AG04450 (cell line): ENCODE measurements at places on chromosomes 12 and 14.

DNA sequence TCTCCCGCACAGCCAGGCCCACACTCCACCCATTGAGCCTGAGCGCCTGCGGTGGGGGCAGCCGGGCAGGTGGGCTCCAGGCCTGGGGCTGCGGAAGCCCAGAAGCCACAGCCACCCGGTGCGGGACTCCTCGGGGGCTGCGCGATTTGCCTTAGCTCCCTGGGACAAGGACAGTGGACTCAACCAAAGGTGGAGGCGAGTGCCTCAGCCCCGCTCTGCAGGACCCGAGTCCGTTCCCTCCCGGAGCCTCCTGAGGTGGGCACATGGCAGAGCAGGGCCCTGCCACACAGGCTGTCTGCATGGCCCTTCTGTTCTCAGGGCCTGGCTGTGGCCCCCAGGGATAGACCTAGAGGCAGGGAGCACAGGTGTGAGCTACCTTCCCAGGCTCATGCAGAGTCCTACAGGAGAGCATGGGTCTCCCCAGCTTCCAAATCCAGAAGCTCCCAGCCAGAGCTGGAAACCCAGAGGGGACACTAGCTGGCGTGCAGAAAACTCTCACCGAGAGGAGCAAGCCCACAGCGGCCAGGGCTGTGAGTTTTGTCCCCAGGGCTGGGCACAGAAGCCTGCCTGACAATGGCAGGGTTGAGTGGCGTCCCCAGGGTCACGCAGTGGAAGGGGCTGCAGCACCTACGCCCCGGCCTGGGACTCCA lies 22.2 kb upstream of the LRTM2 start:
- no peak for DNase-seq

DNA sequence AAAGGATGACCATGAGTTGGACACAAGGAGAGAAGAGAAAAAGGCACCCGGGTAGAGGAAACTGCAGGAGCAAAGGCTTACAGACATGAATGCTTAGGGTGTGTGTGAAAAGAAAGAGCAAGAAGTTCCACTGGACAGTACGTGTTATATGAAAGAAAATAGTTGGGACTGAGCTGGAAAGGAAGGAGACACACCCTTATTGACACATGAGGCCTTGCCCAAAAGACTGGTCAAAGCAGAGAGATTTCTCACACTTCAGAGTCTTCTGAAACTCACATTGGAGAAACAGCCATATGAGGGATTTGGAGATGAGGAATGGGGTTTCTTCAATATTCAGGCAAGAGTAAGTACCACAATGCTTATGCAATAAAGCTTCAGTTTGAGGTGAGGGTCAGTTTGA lies 56.0 kb downstream of the TTC9 start:
- DNase-seq = no peak

GRCh38 chr14:64577211-64577610 lies 27.4 kb downstream of the PPP1R36 start:
- no peak for DNase-seq

- DNase-seq = no peak
Measured at GRCh38 chr12:130765186-130765659, 49.1 kb upstream of the RIMBP2 start.

DNA sequence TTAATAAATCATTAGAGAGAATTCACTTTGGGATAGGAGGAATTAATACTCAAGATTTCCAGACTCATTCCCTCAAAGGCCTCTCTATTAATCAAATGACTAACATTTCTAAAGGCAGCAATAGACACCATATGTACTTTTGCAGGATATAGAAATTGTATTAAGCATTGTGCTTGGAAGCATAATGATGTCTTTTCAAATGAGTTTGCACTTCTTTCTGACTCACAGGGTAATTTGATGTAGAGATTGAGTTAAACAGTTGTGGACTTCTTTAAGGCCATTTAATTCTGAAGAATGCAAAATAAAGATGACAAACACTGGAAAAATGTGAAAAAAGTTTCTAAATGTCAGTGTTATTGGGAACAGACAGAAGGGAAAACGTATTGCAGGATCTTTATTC lies 63.4 kb upstream of the CSRP2 start:
- DNase-seq = peak; percentile 1

GRCh38 chr14:54627219-54627539 lies 60.3 kb downstream of the SAMD4A start:
- DNase-seq = no peak

- DNase-seq = peak; percentile 15
Measured at GRCh38 chr14:69288011-69288771, 28.2 kb downstream of the GALNT16 start.

- DNase-seq = no peak
Measured at GRCh38 chr12:27330846-27331245, 1.8 kb upstream of the BMAL2 start.

DNA sequence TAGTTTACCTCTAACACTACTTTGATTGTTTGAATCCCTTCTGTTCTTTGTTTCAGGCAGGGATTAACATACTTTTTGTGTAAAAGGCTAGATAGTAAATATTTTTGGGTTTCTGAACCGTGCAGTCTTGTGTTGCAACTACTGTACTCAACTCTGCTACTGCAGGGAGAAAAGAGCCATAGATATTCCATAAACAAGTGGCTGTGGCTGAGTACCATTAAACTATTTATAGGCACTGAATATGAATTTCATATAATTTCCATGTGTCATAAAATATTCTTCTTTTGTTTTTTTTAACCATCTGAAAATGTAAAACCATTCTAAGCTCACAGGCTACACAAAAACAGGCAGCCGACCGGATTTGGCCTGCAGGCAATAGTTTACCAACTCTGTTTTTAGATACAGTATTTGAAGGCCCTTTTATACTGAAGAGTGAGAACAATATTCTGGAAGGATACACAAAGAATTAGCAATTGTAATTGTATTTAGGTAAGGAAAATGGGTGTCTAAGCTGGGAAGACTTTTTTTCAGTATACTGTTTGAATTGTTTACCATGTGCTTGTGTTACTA lies 15.7 kb downstream of the NR1H4 start:
- DNase-seq = no peak

GRCh38 chr14:104370256-104370870 lies 209.2 kb upstream of the C14orf180 start:
- no peak for DNase-seq

DNA sequence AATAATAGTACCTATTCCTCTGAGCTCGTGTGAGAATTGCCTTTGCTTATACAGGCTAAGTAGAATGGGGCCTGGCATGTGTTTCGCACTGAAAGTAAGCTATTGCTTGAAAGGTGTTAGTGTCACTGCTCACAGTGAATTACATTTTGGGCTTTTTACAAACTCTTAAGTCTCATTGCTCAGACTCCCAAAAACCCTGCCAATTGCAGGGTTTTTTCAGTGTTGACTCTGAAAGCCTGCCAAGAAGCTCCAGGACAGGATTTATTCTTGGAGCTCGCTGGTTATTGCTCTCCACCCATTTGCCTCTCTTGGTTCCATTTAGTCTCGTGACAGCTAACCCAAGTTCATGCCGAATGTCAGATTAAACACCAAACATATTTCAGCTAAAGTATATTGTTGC lies 39.8 kb downstream of the NOPCHAP1 start:
- peak; percentile 15 for DNase-seq

DNA sequence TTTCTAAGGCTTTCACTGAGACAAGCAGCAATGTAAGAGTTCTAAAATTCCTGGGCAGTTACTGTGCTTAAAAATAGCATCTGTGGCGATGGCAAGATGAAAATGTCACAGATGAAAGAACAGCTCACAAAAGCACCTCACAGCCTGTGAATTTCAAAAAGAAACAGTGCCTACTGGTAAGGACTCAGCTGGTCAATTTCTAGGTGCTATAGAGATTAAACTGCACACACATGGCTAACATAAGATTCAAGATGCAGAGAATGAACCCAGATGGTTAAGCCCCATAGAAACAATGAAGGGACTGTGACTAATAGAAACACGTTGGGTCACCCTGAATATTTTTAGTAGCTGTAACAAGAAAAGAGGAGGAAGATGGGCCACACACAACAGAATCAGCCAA lies 12.0 kb upstream of the IL26 start:
- no peak for DNase-seq

DNA sequence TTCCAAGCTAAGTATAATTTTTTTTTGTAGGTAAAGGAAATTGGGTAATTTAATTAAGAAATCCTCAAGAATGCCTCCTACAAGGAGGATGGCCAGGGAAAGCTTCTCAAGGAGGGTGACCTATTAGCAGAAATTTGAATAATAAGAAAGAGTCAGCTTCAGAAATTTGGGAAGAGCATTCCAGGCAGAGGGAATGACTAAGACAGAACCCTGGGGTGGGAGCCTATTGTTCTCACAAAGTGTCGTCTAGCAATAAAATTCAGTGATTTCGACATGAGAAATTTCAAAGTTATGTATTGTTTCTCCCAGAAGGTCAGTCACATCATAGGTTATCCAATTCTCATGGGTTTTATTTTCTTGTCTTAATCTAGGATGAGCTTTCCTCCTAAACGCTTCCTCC lies 1168.4 kb downstream of the AACS start:
- no peak for DNase-seq

- no peak for DNase-seq
Measured at GRCh38 chr12:124404162-124404784, 109.4 kb downstream of the RFLNA start.

DNA sequence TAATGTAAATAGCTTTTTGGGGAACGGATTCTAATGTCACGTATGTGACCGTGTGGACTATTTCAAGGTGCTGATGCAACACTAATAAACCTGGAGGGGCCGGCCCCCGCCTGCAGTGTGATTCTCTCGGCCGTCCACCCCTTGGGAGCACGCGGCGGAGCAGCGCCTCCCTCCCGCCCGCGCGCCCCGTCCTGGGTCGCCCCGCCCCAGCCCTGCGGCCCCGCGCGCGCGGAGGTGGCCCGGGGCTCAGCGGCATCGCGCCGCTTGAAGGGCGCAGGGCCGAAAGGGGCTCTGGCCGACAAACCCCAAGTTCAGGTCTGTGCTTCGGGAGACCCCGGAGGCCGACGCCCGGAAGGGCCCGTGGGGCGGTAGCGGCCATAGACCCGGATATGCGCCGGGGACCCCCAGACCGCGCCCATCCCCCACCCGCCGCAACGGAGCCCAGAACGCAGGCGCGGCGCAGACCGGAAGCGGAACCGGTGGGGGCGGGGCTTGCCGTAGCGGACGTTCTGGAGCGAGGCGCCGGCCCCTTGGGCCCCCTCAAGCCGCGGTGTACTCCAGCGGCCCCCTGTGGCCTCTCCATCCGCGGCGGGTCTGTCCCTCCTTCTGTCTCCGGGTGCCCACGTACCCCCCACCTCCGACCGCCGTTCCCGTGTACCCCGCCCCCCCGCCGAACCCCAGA lies at the start of gene TEX22:
TEX22 (plus strand) TSS at position 495 of the 682 bp plus-strand sequence. CDS start 803 bp downstream, outside the sequence.
- peak; percentile 36 for DNase-seq

- no peak for DNase-seq
Measured at GRCh38 chr12:9851050-9851449, 18.1 kb downstream of the CLEC2B start.

DNA sequence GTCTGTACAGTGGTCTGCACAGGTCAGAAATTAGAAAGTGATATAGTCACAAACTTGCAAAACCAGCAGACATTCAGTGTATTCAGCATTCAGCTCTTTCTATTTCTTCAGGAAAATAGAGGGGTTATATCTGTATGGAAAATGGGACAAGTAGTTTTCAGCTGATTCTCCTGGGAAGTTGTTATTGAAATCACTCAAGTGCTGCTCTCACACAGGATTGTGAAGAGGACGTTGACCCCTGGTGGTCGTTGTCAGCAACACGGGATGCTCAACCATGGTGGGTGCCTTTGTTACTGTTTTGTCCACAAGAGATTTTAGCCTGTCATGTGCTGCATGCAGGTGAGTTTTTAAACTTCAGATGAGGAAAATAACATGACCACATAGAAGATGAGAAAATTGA lies 981.8 kb downstream of the TMEM121 start:
- no peak for DNase-seq

DNA sequence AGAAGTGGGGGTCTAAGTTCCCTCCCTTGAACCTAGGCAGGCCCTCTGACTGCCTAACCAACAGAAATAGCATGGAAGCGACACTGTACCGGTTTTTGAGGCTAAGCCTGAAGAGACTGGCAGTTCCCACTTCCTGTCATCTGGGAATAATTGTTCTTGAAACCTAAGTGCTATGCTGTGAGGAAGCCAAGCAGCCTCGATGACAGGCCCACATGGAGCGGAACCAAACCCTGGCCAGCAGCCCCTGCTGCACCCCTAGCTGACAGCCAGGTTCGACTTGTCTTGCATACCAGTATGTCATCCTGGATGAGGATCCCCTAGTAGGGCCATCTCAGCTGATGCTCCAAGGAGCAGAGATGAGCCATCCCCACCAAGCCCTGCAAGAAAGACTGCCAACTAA lies 6.4 kb upstream of the GPR68 start:
- DNase-seq = no peak

DNA sequence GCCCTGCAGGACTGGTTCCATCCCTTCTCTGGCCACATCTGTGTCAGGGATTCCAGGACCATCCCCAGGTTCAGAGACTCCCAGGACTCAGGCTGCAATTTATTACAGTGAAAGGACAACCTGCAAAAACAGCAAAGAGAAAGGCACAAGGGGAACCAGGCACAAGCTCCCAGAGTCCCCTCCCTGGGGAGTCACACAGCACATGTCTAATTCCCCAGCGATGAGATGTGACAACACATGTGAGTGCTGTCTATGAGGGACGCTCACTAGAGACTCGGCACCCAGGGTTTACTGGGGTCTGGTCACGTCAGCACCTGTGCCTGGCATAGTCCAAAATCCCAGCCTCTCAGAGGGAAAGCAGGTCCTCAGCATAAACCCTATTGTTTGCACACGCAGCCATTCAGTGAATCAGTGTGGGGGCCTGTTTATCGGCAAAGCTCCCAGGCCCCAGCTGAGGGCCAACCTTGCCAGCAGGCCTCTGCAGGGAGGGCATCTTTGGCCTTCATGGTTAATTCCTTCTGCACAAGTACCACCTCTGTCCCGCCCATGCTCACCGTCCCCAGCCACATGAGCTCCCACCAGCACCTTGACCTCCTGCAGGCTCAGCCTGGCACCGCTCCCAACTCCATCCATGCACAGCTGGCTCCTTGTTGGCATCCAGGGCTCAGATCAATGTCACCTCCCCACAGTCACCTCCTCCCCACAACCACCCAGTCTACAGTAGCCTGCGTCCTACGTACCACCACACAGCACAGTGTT lies 198.9 kb upstream of the SFSWAP start:
- no peak for DNase-seq

- DNase-seq = peak; percentile 64
Measured at GRCh38 chr12:18752280-18752920, 14.5 kb downstream of the CAPZA3 start.

- DNase-seq = no peak
Measured at GRCh38 chr14:78341827-78342389, 171.7 kb downstream of the NRXN3 start.

- peak; percentile 74 for DNase-seq
Measured at GRCh38 chr12:26318661-26319068, 123.3 kb downstream of the SSPN start.

- DNase-seq = no peak
Measured at GRCh38 chr12:50647031-50647430, 116.9 kb upstream of the ATF1 start.

- DNase-seq = peak; percentile 32
Measured at GRCh38 chr12:913919-914698, 35.4 kb downstream of the RAD52 start.

- no peak for DNase-seq
Measured at GRCh38 chr14:54474232-54474793, 14.5 kb downstream of the GMFB start.

- DNase-seq = no peak
Measured at GRCh38 chr12:91483471-91483985, 300.9 kb upstream of the DCN start.
